ENCODE measurements at places on chromosomes 2 and 18.

DNA sequence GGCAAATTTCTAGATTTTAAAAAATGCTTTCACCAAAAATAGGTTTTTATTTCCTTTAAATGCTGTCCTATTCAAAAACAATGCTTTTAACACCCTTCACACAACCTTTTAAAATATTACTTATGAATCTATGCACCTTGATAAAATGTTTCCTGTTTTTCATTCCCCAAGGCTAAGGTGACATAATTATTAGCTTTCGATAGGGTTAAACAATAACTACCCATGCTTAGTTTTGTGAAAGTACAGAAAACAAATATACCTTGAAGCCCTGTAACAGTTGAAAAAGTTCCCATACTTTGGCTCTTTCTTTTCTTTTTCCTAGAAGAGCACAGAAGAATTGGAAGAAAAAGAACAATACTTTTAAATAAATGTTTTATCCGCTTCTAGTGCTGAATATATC, 54.9 kb upstream of the ITPRID2 start:
- no peak for DNase-seq

- DNase-seq = no peak
These were observed 74.3 kb downstream of the NPAS2 start for GRCh38 chr2:100894105-100894795.

GRCh38 chr18:58132595-58133261, 88.7 kb downstream of the NEDD4L start:
- no peak for DNase-seq

DNA sequence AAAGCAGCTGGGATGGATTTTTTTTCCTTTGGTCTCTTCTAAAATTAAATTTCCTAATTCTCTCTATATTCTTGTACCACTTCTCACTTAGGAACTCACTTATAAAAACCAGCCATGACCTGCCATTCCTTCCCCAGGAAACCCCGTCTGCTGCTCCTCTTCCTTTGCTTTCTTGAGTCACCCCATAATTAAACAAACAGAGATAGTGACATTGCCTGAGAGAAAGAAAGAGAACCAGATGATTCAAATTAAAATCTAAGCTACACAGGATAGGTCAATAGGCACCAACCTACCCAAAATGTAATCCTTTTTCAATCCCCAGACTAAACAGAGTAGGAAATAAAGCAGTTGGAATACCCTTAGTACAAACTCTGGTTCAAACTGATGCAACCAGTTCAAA, 9.7 kb downstream of the STK39 start:
- no peak for DNase-seq

DNA sequence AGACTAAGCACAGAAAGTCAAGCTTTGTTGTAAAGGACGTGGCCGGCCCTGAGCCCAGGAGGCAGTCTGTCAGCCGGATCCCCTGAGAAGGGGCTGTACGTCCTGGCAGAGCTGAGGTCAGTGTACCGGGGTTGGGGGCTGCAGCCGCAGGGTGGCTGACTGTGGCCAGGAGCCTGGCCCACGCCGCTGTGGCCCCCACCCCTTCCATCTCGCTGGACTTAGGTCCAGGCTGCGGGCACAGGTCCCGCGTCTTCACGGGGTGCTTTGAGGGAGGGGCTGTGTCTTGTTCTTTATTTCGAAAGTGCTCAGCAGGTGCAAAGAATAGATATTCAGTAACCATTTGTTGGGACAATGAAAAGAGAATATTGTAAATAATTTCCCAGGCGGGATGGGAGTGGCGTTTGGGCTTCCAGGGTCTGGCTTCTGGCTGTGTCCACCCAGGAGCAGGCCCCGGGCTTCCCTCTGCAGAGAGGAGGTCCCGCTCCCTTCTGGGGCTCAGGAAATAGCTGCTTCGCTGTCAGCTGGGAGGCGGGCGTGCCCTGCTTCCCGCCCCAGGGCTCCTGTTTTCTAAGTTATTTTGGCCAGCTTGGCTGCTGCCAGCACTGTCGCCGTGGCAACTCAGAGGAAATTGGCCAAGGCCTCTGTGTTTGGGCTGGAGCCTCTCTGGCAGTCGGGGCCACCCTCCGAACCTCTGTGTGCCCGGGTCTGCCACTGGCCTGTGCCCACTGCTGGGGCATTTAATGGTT, 7.4 kb downstream of the NFATC1 start:
- peak; percentile 34 for DNase-seq

DNA sequence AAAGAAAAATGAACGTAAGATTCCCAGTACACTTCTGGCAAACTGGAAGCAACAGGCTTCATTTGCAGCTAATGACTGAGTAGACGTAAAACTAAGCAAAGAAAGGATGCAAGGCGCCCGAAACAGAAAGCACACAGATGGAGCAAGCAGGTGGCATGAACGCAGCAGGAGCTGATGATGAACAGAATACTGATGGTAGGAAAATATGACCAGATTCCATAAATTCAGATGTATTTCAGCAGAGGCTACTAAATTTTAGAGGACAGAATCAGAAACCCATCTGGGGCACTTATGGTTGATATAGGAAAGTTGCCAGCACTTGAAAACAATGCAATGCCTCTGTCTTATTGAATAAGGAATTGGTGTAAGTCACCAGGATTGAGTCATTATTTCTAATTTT, 658.7 kb upstream of the LINC00305 start:
- no peak for DNase-seq

- DNase-seq = no peak
These were observed 124.9 kb downstream of the PIGN start for GRCh38 chr18:62061821-62062478.

DNA sequence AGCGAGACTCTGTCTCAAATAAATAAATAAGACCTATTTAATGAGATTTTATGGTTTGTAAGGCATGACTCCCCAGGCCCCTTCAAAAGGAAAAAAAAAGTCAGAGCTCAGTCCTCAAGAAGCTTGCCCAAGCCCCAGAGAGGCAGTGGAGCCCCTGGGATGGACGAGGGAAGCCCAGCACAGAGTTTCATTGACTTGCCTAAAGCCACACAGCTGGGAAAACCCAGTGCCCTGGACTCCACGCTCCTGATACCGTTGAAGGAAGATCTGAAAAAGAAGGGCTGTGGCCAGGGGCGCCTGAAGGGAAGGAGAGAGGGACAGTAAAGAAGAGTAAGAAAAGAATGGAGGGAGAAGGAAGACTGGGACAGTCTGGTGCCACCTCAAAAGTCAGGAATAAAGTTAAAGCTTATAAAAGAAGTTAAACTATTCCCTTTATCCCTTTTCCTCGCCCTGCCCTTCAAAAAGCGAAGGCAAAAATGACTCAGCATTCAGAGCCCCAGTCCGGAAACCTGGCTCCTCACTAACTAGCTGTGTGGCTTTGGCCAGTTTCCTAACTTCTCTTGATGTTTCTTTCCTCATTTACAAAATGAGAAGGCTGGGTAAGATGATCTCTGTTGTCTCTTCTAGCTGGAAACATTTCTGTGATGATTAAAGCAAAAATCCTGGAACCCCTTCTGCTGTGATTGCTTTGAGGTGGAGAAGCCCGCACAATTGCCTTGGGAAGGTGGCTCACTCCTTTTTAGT, 46.7 kb downstream of the LYPD1 start:
- DNase-seq = no peak

DNA sequence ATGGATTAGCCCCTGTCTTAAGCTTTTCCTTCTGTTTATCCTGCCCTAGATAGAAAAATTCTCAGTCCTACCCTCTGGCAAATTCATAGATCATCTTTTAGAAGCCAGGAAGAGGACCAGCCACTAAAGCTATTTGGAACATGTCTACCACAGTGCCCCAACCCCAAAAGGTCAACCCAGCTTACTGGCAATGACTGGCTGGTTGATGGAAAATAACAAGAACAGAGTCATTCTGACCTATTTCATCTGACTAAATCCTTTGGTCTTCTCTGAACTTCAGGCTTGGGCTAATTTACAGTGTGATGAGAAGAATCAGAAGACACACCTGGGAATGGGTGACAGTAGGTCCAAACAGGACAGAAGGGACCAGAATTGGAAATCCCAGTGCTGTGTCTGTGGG, 227.3 kb upstream of the CCDC68 start:
- no peak for DNase-seq

- DNase-seq = peak; percentile 10
These were observed 146.4 kb downstream of the FTCDNL1 start for GRCh38 chr2:199704358-199705238.

DNA sequence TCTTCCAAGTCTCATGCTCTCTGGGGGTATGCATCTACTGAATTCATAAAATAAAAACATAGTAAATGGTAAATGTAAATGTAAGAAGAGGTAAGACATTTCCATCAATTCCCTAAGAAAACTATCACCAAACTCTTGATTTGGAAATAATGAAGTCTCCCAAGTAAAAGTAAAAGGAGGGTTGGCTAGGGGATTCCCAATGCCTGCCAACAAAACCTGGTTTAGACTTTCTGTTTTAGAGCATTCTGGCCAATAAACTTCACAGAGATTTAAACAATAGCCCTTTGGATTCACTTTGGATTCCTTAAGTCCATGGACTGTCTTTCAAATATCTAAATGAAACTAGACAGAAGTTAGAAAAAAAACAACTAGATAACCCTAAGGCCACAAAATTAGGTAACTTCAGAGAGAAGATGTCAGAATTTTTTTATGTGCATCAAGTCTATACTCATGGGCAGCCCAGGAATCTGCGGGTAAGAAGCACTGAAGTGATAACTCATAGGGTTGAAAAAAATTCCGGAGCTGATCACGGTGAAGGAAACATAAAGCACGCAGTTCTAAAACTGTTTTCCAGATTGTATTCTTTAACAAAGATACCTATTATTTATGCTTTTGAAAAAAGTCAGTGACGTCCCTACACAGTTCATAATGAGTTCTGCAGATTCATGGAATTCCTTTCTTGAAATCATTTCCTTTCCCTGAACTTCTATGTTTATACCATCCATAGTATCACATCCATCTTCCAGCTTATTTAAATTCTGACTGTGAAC, 263.6 kb downstream of the AFF3 start:
- no peak for DNase-seq

DNA sequence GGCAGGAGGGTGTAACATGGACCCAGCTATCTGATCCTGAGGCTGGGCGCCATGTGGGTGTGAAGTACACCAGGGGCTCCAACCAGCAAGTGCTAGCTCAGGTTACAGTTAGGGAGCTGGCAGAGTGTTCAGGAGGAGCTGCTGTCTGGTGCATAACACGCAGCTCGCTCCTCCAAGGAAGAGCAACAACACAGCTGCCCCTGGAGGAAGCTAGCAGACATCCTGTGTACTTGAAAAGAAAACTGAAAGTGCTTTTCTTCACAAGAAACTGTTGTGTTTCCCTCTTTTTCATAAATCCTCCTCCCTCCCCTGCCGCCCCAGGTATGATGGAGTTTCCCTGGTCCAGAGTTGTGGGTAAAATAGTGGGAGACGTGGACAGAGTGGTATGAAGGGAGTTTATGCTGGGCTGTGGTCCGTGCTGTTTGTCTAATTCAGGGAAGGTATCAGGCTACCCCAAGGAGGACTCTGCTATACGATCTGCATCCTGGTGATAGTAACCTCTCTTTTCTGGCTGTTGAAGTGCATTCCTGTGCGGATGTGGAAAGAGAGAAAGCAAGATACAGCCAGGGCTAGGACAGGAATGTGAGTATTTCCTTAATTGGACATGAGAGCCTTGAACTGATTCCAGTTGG, 6.1 kb upstream of the LBH start:
- DNase-seq = peak; percentile 54

- no peak for DNase-seq
These were observed 27.9 kb upstream of the POU3F3 start for GRCh38 chr2:104826016-104826415.

- no peak for DNase-seq
These were observed 197.5 kb downstream of the ZEB2 start for GRCh38 chr2:144322379-144322778.

- DNase-seq = no peak
These were observed 248.3 kb downstream of the TRIB2 start for GRCh38 chr2:12964904-12965539.

DNA sequence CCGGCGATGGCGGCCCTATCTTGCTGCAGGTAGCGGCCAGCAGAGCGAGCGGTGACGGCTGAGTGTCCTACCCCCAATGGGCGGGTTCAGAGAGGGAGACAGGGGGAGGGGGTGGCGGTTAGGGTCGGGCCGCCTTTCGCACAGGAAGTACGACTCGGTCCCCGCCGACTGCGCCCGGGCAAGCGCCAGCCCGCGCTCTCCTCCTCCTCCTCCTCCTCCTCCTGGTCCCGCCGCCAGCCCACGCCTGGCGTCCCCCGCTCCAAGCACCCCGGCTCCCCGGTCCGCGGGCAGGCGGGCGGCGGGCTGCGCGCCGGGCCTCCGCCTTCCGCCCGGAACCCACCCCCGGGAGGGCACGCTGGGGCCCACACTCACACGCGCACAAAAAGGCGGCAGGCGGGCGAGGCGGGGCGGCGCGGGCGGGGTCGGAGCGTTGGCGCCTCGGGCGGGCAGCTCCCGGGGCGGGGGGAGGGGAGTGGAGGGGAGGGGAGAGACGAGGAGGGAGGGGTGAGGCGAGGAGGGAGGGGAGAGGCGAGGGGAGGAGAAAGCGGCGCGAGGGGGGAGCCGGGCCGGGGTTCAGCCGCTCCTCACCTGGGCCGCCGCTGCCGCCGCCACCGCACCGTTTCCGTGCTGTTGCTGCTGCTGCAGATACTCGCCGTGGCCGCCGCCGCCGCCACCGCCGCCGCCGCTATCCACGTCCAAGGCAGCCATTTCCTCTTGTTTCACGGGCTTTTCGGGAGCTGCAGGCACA, 1.2 kb downstream of the SP3 start:
- DNase-seq = peak; percentile 91

DNA sequence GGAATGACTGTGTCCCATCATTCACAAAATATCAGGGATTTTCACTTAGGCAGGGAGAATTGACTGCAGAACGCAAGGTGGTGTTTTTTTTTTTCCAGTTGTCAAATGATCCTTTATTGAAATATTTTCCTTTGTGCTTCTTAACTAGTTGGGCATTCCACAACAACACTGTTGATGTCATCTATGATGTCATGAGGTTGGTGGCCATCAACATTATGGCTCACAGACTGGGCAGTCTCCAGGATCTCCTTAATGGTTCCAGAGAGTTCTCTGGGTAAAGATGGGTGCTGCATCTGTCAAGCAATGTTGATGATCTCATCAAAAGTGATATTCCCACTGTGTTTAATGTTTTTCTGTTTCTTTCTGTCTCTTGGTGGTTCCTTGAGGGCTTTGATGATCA, 31.8 kb upstream of the PLEKHM3 start:
- no peak for DNase-seq

- no peak for DNase-seq
These were observed 355.6 kb downstream of the PAX3 start for GRCh38 chr2:221943076-221943810.
